Hippocampal formation (tissue), 2 donors: ENCODE measurements at places on chromosomes 12 and 14.

GRCh38 chr12:97097734-97098133 lies 190.7 kb downstream of the NEDD1 start:
- no peak for DNase-seq

DNA sequence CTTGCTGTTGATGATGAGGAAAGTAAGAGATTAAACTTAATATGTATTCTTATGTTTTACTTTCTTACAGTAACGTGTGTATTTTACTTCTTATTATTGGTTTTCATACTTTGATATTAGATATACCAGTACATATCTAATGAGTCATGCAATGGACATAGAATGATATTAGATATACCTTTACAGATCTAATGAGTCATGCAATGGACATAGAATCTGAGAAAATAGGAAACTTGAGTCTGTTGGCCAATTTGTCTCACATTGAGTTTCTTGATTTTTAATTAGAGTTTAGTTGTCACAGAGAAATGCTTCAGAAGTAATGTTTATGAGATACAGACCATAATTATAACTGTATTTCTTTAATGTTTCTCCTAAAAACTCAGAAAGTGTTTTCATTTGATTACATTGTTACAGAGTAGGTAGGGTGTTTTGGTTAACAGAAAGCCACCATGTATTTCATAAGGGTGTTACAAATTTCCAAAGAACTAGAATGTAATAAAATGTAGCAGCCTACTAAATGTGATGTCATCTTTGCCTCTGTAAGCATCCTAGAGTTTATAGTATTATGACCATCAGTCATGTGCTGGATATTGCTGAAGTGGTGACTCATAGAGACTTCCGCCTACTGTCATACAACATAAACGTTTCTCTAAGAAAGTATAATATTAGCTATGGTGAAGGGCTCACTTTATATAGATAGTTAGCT lies 3.0 kb downstream of the GAS2L3 start:
- DNase-seq: no peak

DNA sequence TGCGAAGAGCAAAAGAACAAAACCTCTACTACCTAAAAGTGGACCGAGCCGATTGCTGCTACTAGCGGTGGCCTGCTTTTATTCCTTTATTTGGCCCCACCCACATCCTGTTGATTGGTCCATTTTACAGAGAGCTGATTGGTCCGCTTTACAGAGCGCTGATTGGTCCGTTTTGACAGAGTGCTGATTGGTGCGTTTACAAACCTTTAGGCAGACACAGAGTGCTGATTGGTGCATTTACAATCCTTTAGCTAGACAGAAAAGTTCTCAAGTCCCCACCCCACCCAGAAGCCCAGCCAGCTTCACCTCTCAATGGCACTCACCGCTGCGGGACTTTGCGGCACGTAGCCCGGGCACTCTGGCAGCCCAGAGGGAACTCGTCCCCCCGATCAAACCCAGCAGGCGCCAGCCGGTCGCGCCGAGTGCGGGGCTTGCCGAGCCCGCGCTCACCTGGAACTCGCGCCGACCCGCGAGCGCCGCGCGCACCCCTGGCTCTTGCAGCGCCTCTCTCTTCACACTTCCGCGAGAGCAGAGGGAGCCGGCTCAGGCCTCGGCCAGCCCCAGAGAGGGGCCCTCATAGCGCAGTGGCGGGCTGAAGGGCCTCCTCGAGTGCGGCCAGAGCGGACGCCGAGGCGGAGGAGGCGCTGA lies 8.7 kb upstream of the FGD4 start:
- no peak for DNase-seq

DNA sequence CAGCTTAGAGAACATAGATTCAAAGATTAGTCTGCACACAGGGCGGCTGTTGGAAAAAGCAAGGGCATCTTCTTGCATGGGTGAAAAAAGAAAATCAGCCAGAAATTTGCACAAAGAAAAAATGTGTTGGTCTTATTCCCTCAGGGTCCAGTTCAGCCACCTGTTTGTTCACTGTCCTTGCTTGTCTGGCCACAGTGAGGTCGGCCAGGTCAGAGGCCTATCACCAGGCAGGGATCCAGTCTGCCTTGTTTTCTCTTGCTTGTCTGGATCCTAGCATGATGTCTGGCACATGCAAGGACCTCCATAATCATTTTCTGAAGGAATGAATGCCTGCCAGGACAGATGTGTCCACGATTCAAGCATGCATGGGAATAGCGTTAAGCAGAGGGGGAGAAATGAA lies 359.1 kb upstream of the TBX3 start:
- no peak for DNase-seq

GRCh38 chr12:93621986-93622385 lies 49.5 kb downstream of the SOCS2 start:
- no peak for DNase-seq

DNA sequence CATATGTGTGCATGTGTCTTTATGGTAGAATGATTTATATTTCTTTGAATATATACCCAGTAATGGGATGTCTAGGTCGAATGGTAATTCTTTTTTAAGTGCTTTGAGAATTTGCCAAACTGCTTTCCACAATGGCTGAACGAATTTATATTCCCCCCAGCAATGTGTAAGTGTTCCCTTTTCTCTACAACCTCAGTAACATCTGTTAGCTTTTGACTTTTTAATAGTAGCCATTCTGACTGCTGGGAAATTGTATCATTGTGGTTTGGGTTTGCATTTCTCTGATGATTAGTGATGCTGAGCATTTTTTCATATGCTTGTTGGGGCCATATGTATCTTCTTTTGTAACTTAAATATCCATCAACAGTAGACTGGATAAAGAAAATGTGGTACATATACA lies 9.4 kb downstream of the OR6C68 start:
- no peak for DNase-seq

DNA sequence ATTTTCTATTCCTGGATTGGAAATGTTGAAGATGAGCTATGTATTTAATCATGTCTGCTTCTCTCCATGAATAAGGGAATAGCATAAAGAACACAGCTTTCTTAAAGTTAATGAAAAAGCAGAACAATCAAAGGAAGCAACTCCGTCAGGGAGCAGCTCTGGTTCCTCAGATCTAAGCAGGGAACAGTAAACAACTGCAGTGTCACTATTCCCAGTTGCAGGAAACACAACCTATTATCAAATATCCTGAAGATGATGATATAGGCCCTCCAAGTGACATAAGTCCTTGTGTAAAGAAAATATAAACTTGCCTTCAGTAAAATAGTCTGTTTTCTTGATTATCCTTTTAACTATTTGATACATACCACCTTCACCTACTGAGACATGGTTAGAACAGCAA lies 228.1 kb downstream of the KCNC2 start:
- DNase-seq: no peak

DNA sequence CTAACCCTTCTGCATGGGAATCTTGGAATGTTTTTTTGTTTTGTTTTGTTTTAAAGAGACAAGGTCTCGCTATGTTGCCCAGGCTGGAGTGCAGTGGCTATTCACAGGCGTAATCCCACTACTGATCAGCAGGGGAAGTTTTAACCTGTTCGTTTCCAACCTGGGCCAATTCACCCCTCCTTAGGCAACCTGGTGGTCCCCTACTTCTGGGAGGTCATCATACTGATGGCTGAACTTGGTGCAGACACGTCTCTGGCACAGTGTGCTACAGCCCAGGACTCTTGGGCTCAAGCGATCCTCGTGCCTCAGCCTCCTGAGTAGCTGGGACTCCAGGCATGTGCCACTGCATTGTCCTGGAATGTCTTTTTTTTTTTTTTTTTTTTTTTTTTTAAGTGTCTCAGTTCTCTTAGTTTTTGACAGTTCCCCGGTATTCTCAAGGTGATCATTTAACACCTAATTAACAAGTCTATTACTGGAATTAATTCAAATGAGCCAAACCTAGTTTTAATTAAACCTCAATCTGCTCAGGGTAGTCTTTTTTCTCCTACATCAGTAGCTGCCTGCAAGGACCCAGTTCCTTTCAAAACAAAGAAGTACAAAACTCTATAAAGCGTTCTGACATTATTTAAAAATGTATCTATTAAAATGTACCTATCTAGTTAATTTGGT lies 49.0 kb upstream of the ISM2 start:
- no peak for DNase-seq

- no peak for DNase-seq
Observed at GRCh38 chr12:28870839-28871440, 278.1 kb upstream of the FAR2 start.

- no peak for DNase-seq
Observed at GRCh38 chr14:99350751-99351150, 78.8 kb upstream of the BCL11B start.

DNA sequence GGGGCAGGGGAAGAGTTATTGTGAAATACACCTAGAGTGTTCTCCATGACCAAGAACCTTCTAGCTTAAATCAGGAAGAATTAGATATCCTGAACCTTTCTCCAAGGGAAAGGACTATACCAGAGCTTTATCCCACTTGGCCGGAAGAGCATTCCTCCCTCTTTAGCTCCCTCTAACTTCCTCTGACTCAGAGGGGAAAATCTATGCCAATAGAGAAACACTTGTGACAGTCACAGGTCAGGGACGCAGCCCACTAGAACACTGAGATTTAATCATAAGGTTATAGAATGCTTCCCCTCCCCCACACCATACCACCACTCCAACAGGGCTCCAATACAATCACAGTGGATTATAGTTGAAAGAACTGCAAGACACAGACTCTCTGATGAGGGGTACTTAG lies 55.4 kb upstream of the RFX4 start:
- DNase-seq: no peak

DNA sequence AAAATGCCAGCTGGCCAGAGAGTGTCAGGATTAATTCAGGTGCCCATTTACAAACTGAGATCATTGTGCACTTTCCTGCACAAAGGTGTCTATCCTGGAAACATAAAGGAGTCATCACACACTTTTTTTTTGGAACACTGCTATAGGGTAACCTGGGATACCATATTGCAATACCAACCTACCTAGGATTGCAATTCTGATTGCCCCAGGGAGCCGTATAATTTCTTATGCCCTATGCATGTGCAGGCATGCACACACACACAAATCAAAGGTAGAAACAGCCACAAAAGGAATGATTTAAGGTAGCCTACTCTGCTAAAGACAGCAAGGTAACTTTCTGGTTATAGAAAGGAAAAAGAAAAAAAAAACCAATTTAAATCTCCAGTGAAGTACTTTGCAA lies 285.3 kb upstream of the KITLG start:
- no peak for DNase-seq

DNA sequence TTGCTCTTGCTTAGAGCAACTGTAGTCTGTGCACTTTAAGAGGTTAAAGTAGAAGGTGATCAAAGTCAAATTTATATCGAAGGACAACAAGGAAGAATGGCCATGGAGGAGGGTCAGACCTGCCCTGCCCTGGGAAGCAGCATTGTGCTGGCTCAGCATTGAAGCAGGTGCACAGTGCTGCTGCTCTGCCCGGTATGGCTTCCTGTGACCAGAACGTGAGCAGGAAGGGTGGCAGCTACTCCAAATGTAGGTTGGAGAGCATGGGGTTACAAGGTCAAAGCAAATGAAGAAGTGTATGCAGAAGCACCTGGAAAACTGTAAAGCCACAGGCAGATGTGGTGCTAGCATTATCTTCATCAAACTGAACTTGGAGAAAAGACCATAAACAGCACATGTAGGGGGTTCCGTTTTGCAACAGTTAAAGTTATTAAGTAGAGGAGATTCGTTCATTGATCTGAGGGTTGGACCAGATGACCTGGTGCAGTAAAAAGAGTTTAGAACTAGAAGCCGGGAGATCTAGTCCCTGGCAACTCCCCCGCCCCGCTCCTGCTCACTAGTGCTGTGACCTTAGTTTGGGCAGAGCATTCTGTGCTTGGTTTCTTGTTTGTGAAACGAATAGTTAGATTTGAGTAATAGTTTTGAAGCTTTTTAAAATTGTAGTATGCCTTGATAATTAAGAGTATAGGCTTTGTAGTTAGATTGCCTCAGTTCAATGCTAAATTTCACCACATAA lies 84.2 kb downstream of the SCN8A start:
- no peak for DNase-seq

DNA sequence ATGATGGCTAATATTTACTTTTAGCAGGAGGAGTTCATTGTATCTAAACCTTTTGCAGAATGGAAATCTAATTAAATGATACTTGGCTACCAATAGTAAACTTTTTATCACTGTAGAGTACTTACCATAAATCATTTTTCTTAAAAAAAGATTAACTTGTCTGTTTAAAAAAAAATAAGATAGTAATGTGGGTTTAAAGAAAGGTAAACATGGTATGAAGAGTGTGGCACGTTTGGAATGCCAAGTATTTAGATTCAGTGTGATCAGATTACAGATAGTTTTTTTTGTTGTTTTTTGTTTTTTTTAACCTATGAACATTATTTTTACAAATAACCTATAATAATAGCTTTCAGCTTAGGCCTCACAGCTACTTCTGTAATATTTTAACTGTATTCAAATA lies 25.8 kb downstream of the KTN1 start:
- DNase-seq: no peak

GRCh38 chr12:125549836-125550235 lies 484.6 kb downstream of the AACS start:
- no peak for DNase-seq

DNA sequence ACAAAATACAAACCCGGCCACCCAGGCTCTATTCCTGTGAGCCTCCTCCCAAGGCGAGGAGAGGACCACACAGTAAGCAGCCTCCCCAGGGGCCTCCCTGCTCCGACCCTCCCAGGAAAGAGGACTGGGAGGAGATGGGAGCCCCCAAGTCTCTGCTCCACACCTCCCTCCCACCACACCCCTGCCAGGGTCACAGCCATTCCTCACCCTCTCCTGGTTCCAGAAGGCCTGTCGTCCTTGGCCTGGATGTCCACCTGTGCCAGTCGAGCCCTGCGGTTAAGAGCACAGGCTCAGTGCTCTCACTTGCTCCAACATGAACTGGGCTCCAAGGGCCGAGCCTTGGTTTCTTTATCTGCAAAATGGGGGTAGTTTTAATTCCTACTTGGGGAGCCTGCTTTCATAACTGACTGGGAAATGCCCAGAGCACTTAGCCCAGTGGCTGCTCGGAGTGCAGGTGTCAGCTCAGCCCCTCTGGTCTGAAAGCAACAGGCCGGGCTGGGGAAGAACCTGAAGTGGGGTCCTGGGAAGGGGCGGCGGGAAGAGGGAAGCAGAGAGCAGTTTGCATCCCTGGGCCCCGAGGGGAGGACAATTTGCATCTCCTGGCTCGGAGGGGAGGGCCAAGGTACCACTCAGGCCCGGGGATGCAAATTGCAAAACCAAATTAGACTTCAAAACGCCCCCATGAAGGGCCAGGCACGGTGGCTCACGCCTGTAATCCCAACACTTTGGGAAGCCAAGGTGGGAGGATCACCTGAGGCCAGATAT lies 23.6 kb downstream of the TCHP start:
- DNase-seq: no peak

DNA sequence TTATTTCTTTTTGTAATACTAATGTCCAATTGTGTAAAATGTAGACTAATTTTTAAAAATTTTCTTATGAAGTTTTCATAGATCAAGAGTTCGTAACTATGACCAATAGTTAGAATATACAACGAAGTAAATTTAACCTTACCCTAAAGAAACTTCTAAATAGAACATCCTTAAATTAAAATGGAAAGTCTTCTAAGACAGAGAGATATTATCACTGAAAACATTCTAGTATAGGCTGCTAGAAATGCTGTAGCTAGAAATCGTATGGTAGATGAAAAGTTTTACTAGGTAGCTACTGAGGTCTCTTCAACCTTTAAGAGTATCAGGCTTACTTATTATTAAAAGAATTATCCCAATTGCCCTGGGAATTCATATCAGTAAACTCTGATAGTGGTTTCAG lies 925 bp downstream of the CLEC2A start:
- DNase-seq: no peak
